ENCODE measurements at places on chromosomes 2 and 18.
A peak's percentile ranks its signal among the peaks of the same experiment; 100 is the strongest.

GRCh38 chr2:205995260-205995659 lies 90.7 kb downstream of the INO80D start:
- DNase-seq = no peak

DNA sequence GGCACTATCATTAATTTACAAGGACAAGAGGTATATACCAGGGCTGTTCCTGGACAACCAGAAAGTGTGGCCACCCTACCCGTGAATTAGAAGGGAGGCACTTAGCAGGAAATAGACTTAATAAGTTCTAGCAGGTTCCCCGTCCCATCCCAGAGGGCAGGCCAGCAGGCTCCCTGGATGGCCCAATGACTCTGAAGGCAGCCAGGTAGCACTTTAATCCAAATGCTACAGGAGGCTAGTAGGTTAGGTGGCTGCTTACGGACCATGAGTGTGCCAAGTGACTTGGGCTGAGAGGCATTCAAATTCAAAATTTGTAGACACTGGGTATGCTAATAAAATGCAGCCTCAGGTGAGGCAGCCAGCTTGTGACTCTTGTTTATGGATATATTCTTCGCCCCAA lies 123.9 kb downstream of the UXS1 start:
- DNase-seq = no peak

GRCh38 chr2:213476641-213477040 lies 192.4 kb downstream of the SPAG16 start:
- DNase-seq = no peak

GRCh38 chr2:47187069-47187468 lies 32.0 kb upstream of the STPG4 start:
- no peak for DNase-seq

- DNase-seq = peak; percentile 36
Observed at GRCh38 chr18:63199743-63200241, 119.8 kb downstream of the BCL2 start.

DNA sequence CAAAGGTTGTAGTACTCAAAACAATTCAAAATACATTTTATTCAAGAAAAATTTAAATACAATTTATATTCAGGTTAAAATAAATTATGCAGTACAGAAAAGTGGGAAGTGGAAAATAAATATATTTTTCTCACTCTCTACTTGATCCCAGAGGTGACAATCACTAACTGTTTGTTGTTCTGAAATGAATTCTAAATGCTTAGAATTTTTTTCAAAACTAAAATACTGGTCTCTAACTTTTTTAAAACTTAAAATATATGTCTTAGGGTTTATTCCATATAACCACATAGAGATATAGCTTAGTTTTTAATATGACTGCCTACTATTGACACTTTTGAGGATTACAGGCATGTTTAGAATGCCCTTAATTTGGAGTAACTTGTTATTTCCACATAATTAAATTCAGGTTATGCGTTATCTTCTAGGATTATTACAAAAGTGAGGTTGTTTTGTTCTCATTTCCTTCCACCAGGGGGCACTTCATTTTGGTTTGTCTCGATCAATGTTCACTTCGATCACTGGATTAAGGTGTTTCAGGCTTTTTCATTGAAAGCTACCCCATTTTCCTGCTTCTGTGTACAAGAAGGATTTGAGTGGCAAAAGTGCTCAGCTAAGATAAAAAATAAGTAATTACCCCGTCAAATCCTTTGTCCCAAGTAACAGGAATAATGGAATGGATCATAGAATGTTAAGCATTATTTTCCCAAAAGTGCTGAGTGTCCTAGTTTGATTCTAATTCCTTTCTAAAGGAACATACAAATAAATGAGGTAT lies 27.1 kb upstream of the TFPI start:
- DNase-seq = no peak

- DNase-seq = no peak
Observed at GRCh38 chr2:10864861-10865636, 46.7 kb upstream of the KCNF1 start.

GRCh38 chr18:10912790-10913545 lies 236.4 kb downstream of the PIEZO2 start:
- no peak for DNase-seq

GRCh38 chr2:142742371-142743214 lies 134.9 kb upstream of the KYNU start:
- DNase-seq = no peak

- no peak for DNase-seq
Observed at GRCh38 chr2:34851804-34852203, 1252.7 kb upstream of the FAM98A start.

DNA sequence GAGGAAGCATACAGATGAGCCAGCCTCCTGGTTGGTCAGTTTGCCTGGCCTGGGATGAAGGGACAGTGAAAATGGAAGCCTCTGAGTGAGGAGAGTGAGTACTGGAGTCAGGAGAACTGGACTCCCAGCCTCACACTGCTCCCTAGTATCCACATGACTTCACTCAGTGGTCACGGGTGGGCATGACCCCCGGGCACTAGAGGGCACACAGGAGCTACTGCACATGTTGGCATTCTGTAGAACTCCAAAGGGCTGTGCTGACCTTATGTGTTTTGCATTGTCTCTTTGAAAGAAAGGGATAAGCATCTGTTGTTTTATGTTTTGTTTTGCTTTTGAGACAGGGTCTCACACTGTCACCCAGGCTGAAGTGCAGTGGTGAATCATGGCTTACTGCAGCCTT lies 23.7 kb downstream of the NCAPH start:
- DNase-seq = no peak

DNA sequence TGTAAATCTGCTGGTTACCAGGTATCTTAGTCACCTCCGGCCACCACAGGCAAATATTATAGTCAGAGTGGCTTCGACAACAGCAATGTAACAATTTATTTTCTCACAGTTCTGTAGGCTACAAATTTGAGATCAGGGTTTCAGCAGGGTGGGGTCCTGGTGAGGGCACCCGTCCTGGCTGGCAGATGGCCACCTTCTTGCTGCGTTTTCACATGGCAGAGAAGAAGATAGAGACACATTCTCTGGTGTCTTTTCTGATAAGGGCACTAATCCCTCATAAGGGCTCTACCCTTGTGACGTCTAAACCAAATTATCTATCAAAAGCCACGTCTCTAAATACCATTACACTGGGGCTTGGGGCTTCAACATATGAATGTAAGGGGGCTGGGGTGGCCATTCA lies 843.2 kb upstream of the FANCL start:
- DNase-seq = no peak
